ENCODE measurements at places on chromosomes 4 and X.

DNA sequence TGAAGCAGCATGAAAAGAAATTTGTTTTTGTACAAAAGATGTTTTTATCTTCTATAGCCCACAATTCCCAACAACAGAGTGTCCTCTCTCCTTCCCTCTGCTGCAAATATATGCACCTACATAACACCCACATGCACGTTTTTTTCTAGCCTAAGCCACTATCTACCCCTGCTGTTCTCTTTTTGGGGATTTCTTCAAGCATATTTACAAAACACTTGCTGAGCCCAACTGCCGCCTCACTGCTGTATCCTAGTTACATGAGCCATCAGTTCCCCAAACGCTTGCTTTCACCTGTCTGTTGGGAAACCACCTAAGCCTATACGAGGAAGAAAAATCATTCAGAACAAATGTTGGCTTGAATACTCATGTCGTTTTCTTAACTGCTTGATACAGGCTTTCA is 127.2 kb downstream of the CHRNA9 start:
- DNase-seq: no peak

DNA sequence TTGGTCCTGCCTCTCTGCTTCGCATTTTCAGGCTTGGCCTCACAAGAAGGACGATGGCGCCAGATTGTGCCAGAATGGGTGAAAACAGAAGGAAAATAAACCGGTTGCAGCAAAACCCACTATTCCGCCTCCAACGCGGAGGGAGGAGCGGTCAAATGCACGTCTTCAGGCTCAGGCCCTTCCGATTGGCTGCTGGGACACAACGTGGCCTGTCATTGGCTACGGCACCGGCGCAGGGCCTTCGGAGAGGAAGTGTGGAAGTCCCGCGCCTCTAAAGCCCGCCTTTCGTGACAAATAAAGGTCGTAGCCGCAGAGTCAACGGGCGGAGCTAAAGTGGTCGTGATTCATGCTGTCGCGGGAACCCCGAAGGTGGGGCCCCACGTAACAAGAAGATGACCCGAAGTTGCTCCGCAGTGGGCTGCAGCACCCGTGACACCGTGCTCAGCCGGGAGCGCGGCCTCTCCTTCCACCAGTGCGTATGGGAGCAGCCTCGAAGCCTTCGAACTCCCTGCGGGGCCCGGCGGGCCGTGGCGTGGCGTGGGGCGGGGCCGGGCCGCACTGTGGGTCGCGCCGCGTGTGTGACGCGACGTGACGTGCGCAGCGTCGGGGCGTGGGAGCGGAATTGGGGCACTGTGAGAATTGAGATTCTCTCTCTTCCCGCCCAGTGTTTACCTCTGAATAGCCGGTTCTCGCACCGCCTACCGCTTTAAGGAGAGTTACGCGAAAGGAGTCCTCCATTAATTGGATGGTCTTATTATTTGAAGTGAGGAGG is at the start of gene THAP9:
TSS of gene THAP9 (plus strand) at position 325 of the 772 bp plus-strand sequence. CDS start at position 393, 68 bp downstream.
- DNase-seq: peak; percentile 98

DNA sequence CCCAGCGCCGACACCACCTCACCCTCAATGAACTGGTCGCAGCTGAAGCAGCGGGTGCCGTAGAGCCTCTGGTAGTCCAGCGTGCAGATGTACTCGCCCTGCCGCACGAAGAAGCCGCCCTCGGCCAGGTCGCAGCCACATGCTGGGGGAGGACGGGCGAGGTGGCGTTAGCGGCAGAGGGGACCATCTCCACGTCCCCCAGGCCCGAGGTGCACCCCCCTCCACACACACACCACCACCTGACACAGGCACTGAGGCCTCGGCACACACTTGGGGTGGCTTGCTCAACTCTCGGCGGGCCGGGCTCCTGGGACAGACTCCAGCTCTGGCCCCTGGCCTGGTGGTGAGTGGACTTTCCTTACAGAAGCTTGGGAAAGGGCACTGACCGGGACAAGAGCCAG is 61.5 kb downstream of the ABLIM2 start:
- no peak for DNase-seq

- DNase-seq: no peak
These were observed 11.5 kb downstream of the DCLK2 start for GRCh38 chr4:150089732-150090131.

- no peak for DNase-seq
These were observed 86.2 kb downstream of the PHEX start for GRCh38 chrX:22118161-22118830.

GRCh38 chr4:78592088-78592783 is 40.7 kb downstream of the ANXA3 start:
- peak; percentile 7 for DNase-seq

- DNase-seq: no peak
These were observed 185.1 kb downstream of the ARHGAP6 start for GRCh38 chrX:11480626-11481025.

- DNase-seq: no peak
These were observed 761.5 kb downstream of the RAPGEF2 start for GRCh38 chr4:159864337-159864736.

GRCh38 chrX:34866646-34867045 is 76.0 kb upstream of the FAM47B start:
- DNase-seq: no peak

DNA sequence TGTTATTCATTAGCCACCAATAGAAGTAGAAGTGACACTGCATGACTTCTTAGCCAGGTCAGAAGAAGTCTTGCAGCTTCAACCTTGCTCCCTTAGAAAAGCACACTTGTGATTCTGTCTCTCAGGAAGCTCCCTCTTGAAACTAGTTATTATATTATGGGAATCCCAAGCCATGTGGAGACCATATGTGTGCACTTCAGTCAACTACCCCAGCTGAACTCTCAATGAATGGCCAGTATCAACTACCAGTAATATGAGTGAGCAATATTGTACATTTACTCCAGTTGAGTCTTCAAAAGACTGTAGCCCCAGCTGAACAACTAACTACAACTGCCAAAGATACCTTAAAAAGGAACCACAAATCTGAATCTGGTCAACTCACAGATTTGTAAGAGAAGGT is 77.1 kb upstream of the GABRA3 start:
- no peak for DNase-seq

DNA sequence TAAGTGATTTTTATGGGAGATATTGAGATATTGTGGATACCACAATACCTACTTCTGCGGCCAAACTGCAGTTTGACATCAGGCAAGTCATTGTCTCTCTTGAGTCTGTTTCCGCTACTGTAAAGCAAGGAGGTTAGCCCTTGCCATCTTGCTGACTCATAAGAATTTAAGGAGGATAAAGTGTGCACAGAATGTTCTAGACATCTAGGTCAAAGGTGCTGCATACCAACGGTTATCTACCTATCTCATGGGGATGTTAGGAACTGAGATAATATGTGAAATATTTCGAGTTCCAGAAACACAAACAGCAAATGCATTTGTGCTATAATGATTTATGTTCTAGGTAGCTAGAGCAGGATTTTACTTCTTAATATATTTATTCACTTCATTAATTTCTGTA is 211.5 kb upstream of the NR3C2 start:
- DNase-seq: no peak

- DNase-seq: no peak
These were observed 1833.2 kb upstream of the PCDH7 start for GRCh38 chr4:28886934-28887333.

GRCh38 chrX:7127056-7127455 is 20.5 kb upstream of the STS start:
- DNase-seq: no peak

- no peak for DNase-seq
These were observed 90.4 kb upstream of the VEGFC start for GRCh38 chr4:176883108-176883550.

GRCh38 chr4:178356725-178357124 is 914.5 kb upstream of the AGA start:
- no peak for DNase-seq

DNA sequence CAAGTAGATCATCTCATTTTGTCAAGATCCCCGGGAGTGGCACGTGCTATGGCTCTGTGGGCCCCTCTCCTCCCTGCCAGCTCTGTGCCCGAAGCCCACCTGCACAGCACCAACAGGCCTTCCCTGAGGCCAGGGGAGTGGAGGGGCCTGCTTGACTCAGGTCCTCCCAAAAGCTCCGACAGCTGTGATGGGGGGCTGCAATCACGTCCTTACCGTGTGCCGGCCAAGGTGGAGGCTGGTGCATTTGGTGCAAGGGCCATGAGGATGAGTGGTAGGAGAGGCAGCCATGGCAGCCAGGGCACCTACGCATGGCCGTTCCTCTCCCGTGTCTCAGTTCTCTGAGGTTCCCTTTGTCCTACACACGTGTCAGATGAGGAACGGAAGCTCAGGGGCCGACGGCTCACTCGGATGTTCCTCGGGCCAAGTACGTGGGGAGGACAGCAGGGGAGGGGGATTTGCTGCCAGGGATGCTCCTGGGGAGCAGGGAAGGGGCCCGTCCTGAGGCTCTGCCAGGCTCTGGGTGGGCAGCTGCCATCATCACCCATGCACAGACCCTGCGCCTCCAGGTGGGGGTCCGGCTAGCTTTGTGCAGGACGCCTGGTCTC is 95.8 kb downstream of the HMX1 start:
- DNase-seq: no peak

GRCh38 chr4:176238157-176238610 is 30.8 kb downstream of the ASB5 start:
- no peak for DNase-seq

GRCh38 chr4:174248407-174248806 is 35.1 kb downstream of the FBXO8 start:
- DNase-seq: no peak

GRCh38 chr4:139815778-139816601 is 150.4 kb downstream of the MGST2 start:
- DNase-seq: peak; percentile 57

DNA sequence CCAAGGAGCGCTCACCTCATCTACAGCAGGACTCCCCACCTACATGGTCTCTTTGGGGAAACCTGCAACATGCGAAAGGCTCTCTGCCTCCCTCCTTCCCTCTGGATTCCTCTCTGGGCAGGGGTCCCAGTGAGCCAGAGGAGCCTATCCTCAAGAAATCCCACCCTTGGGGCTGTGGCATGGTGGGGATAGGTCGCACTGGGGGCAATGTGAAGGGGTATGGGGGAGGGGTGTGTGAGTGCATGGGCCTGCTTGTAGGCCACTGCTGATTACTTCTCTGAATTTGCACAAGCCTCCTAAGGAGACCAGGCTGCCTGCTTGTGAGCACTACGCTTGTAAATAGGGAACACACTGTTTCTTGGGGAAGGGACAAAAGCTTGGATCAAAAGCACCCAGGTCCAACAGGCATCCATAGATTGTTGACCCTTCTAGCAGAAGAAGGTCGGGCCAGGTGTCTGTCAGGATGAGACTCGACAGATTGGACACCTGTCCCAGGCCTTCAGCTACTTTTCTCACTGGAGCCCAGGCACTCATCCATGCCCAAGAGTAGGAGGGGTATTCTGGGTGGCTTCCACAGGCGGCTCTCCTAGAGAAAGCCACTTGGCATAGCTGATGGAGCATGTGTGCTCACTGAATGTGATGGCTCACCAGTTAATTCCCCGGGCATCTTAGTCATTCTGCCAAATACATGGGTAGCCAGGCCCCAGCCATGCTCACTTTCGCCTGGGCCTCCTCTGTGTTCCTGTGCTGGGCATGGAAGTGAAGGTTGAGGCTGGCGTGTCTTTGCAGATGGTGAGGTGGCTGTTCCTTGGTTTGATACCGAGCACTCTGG is 75.0 kb downstream of the NBDY start:
- no peak for DNase-seq

GRCh38 chrX:132592880-132593279 is 104.0 kb upstream of the MBNL3 start:
- DNase-seq: peak; percentile 16

- no peak for DNase-seq
These were observed 534.6 kb downstream of the PPARGC1A start for GRCh38 chr4:23355258-23355657.

DNA sequence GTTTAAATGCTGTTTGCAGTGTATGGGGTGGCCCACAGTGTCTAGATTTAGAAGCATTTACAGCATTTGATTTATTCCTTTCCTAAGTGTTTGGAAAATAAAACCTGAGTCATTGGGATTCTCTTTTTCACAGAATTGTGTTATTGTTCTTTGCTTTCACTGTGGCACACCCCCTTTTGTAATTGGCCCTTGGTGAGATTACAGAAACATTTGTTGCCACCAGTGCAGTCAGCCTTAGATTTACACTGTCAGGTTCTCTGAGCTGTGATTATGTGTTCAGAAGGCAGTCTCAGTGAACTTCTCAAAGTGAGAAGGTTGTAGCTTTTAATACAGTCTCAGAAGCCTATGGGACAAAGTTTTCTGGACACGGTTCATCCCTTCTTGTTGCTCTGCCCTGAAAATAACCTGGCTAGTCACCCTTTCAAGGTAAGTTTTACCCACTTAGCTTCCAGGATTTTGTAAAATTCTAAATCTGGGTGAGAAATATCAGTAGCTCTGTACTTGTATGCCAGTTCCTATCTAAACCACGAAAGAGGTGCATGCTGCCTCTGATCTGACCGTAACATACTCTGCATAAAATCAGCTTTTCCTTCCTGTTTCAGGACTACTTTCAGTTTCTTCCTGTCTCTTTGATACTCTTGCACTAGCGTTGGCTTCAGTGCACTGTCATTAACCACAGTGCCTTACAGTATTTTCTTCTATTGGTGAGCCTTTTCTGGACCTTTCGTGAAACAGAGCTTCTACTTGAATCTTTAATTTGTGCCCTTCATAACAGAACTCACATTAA is 12.6 kb downstream of the RUFY3 start:
- peak; percentile 44 for DNase-seq

- no peak for DNase-seq
These were observed 2.4 kb downstream of the ALB start for GRCh38 chr4:73406548-73406875.

- no peak for DNase-seq
These were observed 26.1 kb downstream of the SMARCA5 start for GRCh38 chr4:143539670-143540023.

GRCh38 chrX:16185725-16186136 is 18.4 kb downstream of the MAGEB17 start:
- DNase-seq: no peak

DNA sequence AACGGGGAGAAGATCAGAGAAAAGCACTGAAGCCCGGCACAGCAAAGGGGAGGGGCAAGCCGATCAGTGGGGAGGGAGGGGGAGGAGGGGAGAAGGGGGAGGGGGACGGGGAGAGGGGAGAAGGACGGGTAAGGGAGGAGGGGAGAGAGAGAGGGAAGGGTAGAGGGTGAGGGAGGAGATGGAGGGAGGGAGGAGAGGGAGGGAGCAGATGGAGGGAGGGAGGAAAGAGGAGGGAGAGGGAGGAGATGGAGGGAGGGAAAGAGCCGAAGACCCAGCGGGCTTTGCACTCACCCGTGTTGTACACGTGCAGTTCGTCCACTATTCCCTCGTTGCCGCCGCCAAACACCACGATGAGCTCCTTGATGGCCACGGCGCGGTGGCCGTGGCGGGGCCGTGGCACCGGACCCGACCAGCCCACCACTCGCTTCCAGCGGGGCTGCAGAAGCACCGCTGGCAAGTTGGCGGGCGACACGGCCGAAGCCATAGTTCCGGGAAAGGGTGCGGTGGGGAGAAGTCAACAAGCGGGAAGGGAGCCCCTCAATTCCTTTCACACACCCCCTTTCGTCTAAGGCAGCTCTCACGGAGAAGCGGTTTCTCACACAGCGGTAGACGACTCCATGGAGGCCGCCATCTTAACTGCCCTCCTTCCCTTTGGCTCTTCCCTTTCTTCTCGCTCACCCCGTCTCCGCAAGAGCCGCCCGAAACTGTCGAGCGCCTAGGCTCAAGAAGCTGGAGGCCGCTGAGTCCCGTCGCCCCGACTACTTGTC is 1.1 kb downstream of the HCFC1 start:
- peak; percentile 89 for DNase-seq

GRCh38 chr4:5558502-5558901 is 149.9 kb downstream of the EVC2 start:
- DNase-seq: no peak
